ENCODE measurements at places on chromosomes 1 and 21.

DNA sequence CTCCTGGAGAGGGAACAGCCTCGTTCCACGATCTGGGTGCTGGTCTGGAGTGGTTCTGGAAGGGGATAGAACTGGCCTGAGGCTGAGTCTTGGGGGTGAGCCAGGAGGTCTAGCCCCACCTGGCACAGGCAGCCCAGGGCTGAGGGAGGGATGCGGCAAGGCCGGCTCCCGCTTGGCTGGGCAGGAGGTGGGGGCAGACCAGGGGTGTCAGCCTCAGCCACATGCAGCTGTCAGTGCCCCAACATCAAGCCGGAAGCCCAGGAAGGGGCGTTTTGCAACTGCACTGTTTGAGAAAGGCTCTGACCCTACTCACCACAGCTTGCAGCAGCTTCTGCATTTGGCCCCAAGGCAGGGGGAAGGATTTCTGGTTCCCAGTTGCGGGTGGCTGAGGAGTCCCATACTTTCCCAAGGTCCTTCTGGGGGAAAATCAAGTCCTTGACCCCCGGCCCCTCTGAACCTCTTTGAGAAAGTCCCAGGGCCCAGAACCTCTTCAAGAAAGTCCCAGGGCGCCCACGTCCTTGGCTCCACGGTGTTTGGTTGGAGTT, 2.0 kb downstream of the EFHD2 start:
- ATAC-seq, result no peak

- no peak for ATAC-seq
Measured at GRCh38 chr21:31173881-31174555, 135.7 kb upstream of the KRTAP19-8 start.

- peak; percentile 94 for ATAC-seq
Measured at GRCh38 chr1:17919525-17920439, 164.6 kb downstream of the ACTL8 start.

DNA sequence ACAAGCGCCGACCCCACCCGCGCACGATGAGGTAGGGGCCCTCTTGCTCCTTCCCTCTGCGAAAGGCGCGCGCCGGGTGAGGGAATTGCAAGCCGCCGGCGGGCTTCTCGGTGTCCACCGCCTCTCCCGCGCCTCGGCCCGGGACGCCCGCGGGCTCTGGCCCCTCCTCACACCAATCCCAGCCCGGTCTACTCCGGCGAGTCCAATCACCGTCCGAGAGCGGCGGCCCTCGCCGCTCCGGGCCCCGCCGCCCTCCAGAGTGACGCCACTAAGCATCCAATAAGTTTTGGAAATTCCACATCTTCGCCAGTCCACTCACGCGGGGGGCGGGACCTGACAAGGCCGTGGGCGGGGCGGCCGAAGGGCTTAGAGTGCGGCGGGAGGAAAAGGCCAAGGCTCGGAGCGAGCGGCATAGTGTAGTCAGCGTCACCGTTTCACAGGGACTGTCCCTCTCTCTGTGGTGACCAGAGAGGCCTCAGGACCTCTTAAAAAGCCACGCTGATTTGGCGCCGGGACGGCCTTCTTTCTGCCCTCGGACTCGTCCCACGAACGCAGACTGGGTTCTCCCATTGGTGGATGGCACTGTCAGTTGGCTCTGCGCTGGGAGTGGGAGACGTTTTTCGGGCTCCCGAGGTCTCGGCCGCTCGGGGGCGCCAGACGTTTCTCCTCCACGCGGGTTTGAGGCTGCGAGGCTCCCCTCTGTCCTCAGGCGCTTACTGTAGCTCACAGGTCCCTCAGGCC, at the start of gene TRIM45:
Gene TRIM45, minus strand, starts transcription at position 161 of the 741 bp plus-strand sequence. CDS start 548 bp downstream, outside the sequence.
- ATAC-seq, result peak; percentile 96

- no peak for ATAC-seq
Measured at GRCh38 chr1:54861070-54861761, 25.8 kb downstream of the DHCR24 start.

DNA sequence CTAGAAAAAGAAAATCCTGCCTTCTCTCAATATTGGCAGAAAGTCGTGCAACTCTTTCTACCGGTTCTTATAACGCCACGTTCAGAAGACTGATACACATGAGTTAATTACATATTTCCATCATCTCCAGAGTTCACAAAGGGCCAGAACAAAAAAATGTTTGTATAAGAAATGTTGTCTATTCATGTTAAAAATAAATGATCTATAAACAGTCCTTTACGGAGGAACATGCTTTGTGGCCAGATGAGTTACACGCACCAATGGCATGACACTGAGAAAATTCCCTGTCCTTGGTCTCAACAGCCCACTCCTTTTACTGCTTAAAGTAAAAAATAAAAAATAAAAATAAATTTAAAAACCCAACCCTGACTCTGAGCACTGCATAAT, 29.5 kb downstream of the C2CD2 start:
- ATAC-seq, result no peak

GRCh38 chr1:15384301-15384901, 25.3 kb upstream of the EFHD2 start:
- peak; percentile 88 for ATAC-seq

Data from motor neuron (in vitro differentiated cells).